ENCODE measurements at places on chromosomes 3 and 15.

DNA sequence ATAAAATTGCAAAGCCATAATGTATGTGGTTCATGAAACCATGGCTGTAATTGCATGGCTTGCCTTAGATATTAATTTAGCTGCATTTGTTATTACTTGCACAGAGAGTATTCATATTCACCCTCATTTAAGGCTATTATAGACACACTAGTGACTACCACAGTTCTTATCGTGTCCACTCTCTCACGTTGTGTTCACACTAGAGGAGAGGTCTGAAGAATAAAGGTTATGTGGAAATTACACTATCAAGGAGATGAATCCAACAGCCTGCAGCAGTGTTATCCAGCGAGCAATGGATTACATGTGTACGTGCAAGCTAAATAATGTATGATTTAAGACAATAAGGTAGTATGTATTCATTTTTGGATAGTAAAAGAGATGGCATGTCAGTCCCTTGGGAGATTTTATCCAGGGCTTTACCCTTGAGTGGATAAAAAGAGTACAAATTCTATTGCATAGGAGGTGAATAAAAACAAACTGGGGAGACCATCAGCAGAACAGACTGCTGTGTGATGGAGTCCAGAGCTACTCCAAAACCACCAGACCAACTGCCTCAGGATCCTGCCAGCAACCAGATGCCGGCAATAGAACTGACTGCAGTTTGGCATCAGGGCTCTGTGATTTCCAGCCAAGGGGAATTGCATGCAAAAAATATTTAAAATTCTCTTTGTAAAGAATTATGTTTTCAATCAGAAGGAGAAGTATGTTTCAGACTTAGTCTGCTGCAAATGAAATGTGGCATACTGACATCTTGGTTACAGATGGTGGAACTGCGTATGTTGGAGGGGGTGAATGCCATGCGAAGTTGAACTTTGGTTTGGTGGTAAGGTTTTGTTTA is 146.6 kb downstream of the RBMS3 start:
- no peak for DNase-seq

- no peak for DNase-seq
These were observed at the start of gene ENTPD3 for GRCh38 chr3:40387001-40387894. ENTPD3 (plus strand) TSS chr3:40387184; CDS start chr3:40388058, 874 bp downstream.

DNA sequence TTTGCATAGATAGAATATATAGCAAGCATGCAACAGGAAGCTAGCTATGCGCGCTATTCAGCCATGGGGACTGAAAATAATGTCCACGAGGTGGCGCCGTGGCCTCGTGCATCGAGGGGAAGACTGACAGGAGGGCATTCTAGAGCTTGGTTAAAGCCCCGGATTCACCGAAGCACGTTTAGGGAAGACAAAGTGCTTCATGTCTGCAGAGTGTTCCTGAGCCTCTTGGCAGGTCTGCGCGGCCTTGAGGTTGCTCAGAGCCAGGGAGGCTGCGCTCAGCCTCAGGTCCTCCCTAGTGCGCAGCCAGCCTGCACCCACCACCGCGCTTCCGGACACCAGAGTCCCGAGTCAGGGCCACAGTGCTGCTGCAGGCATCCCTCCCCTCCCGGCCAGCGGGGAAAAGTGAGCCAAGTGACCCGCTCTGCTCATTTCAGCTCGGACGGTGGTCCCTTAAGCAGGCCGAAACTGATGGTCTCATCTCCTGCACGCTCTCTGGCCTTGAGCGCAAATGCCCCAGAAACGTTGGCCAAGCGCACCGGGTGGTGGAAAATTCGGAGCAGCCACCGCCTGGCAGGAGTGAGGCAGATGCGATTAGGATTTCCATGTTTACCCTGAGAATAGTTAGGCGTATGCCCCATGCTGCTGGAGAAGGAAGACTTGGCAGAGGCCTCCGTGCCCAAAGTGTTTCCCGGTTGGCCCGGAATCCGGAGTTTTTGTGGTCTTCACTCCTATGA is 24.8 kb downstream of the GABRA5 start:
- no peak for DNase-seq

- DNase-seq, result no peak
These were observed 28.5 kb upstream of the MUC20 start for GRCh38 chr3:195692354-195692685.

DNA sequence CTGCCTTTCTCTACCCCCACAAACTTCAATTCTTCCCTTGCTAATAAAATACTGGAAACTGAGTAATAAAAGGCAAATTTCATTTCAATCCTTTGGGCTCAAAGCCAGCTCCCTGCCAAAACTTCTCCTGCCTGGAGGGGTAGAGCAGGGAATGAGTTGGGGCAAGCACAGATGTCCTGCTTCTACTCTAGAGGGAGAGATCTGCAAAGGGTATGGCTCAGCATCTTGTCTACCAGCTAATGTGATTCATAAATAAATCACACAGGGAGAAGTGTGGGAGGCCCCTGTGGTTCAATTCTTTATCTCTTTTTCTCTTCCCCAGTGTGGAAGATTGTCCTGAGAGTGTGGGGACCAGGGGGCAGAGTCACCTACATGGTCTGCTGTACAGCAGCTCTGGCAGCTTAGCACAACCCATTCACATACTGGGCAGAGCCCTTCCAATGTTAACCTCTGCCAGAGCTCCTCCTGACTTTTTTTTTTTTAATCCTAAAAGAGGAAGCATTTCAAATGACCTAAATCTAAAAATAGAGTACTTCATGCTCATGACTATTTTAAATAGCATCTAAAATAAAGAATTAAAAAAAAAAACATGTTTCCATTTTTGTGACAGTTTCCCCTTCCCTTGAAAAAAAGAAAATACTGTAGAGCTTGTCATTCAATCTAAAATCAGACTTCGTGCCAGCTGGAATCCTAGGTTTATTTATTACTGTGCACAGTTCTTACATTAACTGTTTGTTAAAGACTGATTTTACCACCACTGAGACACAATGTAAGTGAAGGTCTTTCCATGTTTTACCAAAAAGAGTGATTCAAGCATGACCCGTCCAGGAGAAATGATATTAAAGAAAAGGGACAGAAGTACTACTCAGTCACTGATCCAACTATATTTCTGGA is 1083.7 kb upstream of the CFAP20DC start:
- DNase-seq, result no peak
